ENCODE measurements at places on chromosomes 3 and 15.

- no peak for DNase-seq
These were observed 34.4 kb downstream of the SPSB4 start for GRCh38 chr3:141085343-141086070.

DNA sequence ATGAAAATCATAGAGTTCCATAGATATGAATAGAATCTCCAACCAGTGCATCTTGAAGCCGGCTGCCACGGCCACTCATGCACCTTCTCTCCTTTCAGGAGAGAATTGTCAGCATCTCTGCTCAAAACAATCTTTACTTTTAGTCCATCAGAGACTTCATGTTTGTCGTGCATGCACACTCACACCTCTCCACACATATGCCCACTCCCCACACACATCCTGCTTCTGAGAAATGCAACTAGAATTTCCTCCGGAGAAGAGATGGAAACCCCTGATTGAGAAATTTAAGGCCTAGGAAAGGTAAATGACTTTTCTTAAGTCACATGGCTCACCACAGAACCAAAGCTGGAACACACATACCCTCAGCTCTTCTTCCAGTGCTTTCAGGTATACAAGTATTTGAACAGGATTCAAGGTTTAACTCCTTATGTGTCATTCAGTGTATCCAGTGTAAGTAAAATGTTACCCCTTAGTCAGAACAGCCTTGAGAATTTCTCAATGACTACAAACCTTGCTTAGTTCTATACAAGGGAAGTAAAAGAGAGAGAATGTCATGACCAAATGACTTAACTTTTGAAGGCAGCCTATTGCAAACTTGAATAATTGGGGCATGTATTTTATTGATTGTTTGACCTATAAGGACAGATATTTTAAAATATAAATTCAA lies 69.1 kb upstream of the TSEN2 start:
- no peak for DNase-seq

GRCh38 chr15:38285456-38285855 lies 32.8 kb downstream of the SPRED1 start:
- no peak for DNase-seq

DNA sequence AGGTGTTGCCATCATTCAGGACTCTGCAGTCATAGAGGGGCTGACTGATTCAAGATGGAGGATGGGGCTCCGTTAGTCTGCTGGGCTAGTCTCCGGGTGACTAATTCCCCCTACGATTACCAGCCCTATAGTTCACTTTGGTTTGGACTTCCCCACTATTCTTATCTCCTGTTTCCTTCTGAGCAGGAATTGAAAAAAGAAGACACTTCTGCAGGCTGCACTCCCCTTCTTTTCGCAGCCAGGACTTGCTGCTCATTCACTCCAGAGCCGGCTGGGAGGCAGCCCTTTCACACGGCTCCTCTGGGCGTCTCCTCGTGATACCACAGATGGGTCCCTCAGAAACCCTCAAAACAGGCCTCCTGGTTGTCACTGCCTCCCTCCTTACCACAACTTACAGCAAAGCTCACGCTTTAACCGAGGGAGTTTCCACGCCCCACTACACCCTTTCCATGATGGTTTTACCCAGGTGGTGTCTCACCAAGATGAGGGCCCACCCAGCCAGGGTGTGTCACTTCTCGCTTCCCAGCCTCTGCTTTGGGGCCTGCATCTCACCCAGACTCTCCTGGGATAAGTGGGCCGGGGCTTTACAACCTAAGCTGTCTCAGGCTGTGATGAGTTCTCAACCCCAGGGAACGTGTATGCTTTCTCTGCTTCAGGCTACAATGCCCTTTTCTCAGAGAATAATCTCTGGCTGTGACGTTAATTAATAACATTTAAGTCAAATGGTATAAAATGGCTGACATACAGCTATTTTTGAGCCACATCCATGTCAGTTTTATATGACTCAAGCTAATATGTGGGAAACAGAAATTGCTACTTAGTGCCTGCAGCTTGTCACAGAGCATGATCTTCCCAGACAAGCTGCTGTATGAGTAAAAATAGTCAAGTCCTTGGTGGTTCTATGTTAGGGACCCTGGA lies 11.9 kb downstream of the CX3CR1 start:
- no peak for DNase-seq

- no peak for DNase-seq
These were observed 47.9 kb downstream of the RNF13 start for GRCh38 chr3:149860881-149861280.

DNA sequence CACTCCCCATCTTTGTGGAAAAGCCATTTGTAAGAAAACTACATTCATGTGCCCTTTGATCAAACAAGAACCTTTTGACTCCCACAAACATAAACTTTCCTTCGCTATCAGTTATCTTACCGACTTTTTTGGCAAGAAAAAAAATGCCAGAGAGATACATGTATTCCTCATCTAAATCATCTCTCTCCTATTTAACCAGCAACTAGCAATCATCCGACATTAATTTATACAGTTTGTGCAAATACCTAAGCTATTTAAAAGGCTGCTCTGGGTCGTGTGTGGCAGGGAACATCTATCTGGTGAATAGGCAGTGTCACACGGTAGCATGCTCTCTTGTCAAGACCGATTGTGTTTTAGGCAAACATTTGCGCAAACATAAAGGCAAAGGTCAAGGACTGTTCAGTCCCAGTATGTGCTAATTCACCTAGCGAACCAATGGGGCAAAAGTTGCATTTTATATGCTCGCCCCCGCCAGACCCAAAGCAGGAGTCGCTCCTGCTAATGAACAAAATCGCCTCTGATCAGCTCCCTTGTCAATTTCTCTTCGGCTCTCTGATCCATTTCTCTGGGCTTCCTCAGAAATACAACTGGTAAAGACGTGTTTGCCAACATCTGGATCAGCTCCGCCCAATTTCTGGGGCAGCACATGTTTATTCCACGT lies 37.7 kb downstream of the ZIC4 start:
- no peak for DNase-seq

DNA sequence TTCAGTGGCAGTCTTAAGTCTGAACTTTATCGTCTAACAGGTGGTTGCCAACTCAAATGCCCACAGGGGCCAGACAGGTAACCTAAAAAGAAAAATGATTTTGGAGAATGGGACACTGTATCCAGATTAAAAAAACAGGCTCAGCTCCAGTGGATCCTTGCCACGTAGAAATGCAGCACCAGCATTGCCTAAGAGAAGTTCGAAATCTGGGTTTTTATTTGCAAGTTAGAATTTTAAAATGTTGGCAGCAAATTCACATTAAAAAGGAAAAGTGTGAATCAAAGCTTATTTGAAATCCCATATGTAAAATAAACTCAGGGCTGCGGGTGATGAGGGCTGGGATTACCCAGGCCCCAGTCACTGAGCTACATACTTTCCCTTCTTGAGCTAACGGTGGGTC lies 408.5 kb upstream of the SUCLG2 start:
- DNase-seq: no peak

- DNase-seq: no peak
These were observed 10.6 kb upstream of the UTS2B start for GRCh38 chr3:191340966-191341365.

DNA sequence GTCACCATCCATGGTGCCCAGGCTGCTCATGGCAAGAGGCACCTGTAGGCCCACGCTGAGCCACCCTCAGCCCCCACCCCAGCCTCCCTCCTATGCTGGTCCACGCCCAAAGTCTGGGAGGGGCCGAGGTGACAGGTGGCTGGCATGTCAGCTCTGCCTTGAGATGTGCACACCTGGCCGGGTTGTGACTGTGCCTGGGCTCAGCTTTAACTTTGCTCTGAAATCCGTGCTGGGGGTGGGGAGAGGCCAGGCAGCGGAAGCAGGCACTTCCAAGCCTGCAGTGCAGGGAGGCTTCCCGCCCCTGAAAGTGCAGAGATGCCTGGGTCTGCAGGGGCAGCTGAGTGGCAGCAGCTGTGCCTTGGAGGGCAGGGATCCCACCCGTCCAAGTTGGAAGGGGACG lies 1124.8 kb downstream of the SI start:
- no peak for DNase-seq

DNA sequence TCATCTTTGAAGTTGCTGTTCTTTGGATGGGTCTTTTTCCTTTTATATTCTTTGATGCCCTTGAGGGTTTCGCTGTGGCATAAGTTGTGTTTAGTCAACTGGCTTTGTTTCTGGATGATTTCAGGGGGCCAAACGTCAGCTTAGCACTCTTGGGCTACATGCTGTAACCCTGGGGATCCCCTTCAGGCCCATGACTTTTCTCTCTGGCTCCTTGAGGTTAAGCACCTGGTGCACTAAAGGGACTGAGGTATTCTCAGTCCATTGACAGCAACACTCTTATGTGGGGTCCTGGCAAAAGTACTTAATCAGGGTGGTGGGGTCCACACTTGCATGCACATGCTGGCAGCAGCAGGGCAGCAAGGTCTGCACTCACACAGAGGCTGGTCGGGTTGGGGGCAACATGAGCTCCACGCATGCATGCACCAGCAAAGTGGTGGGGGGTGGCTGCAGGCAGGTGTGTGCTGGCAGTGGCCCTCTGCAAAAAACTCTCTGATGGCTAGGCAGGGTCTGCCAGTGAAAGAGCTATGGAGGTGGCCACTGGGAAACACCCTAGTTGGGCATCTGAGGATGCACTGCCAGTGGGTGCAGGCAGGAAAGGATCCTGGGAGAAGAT lies 38.1 kb upstream of the CD200R1L start:
- no peak for DNase-seq

GRCh38 chr3:126194713-126195305 lies 14.4 kb upstream of the ALDH1L1 start:
- peak; percentile 14 for DNase-seq

GRCh38 chr3:80618295-80619256 lies 850.8 kb upstream of the ROBO1 start:
- no peak for DNase-seq

DNA sequence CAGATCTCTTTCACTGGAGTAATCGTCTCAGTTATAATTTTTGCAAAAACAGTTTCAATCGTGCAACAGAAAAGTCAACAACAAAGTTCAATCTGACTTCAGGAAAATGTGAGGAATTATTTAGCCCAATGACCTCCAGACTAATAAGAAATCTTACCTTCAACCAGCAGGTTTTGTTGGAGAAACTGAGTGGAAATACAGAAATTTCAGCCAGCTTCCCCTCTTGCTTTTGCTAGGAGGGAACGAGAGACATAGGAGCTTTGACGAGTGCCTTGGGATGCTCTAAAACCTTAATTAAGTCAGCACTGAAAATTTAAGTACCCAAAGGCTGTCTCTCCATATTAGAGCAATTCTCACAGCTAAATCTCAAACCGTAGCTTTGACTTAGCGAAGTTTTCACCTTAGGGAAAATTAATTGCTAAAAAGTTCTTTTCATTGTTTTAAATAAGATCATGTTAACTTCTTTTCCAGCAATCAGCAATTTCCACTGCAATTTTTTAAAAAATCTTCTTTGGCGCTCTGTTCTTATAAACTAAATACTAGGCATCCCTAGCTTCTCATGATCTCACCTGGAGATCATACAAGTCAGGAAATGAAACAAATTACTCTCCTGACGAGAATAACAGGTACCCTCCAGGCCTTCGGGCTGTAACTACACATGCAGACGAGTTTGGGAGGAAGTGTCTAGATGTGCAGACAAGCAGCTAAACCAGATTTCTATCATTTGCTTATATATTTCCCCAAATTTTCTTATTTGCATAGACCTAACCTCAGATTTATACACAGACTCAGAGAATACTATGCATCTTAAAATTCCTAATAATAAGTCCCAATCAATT lies 250.2 kb downstream of the FAM43A start:
- no peak for DNase-seq

DNA sequence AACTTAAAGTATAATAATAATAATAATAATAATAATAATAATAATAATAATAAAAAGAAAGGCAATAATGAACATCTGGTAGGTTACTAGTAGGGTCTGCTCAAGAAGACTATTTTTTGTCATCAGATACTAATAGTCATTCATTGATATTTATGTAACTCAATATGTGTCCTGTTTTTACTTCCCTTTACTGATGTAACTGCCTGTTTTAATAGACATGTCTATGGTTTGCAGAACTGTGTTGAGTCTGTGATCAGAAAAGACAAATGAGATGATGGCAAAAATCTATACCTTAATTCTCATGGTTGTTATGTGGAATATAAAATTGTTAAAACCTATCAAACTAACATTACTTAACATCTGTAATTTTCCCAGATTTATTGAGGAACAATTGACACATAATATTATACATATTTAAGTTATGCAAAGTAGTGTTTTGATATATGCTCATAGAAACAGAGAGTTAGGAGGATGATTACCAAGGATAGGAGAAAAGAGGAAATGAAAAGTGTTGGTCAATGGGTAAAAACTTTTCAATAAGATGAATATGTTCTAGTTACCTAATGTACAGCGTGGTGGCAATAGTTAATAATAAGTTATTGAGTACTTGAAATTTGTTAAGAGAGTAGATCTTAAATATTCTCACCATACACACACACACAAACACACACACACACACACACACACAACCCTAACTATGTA lies 699.4 kb downstream of the ZPLD1 start:
- DNase-seq: no peak

- no peak for DNase-seq
These were observed 773 bp downstream of the LINGO1 start for GRCh38 chr15:77631745-77632533.

DNA sequence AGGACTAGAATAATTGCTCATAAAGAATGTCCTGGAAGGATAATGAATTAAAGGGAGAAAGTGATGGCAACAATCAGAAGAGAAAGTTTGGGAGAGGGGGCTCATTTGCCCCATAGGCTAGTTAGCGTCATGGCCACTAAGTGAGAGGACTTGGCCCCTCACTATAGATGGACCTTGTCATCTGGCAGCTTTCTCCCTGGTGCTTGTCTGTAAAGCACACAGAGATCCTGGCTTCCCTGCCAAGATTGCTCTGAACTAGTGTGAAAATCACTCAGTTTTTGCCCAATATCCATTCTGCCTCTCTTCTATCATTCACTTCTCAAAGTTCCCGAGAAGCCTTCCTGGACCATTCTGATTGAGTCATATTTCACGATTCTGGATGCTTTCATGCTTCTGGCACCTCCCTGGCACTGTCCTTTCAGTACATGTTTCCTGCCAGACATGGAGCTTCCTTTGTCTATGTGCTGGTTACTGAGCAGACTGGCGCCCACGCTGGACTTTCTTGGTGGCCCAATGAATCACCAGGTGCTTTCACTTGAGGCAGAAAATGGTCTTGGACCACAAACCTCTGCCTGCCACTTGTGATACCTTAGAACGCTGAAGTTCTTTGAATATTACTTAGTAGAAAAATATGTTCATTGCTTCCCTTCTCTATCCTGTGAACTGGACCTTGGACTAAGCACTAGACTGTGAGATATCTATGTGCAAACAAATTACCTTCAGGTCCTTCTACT lies 709.6 kb upstream of the CFAP20DC start:
- DNase-seq: no peak

DNA sequence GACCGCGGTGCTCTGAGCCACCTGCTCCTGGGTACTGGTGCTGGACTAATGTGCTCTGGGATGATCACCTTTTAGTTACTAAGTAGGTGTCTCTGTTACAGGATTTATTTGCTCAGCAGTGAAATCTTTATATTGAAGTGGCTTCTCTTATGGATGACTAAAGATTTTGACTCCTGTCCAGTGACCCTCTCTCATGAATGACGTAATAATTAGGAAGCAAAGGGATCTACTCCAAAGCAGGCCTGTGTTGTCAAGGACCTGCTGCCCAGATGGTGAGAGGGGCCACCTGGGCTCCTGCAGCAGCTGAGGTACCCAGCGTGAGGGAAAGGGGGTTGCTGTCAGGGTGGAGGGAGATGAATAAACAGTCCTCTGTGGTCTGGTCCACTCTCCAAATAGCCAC lies 263.6 kb downstream of the GABRG3 start:
- DNase-seq: no peak

- no peak for DNase-seq
These were observed at the start of gene TM4SF18 for GRCh38 chr3:149333176-149333859. TM4SF18 (minus strand) TSS chr3:149333636; CDS start chr3:149333382, 254 bp downstream.

Measured in NAMALWA (cell line).